ENCODE measurements at places on chromosomes 12 and 14. TPM values are rescaled to one million over a fixed set of nuclear protein-coding genes. Genes with fewer than 3 reads are reported as not detected.

- peak; percentile 19 for DNase-seq
These were observed 184.6 kb downstream of the SLC6A15 start for GRCh38 chr12:84727961-84728360.

- DNase-seq = no peak
These were observed 8.6 kb upstream of the KRT8 start for GRCh38 chr12:52913431-52913821.

DNA sequence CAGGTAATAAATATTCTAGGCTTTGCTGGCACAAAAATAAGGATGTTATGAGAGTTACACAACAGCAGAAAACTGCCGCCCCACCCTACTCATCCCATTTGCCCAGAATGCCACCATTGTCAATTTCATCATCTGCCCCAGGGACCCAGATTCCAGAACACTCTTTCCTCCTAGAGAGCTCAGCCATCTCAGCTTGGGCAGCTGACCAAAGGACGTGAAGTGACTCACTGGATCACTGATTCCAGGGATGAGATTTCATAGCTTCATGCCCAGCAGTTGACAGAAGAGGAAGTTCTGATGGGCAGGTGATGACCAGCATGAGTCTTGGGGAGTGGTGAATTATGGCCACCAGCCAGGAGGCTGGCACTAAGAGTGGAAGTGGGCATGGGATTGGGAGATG, 450.3 kb downstream of the RMST start:
- no peak for DNase-seq

DNA sequence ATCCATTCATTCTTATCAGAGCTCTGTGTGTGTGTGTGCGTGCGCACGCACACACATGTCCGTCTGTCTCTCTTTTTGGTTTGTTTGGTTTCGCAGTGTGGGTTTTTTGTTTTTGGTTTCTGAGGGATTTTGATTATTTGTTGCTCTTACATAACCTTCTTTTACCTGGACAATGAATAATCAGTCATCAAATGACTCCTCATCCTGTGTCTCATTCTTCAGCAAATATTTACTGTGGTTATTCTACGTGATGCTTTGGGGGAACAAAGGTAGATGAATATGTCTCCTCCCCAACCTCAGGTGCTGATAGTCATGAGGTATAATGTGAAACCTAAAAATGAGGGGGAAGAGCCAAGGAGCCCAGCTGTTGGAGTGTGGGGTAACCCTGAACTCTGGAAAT, 92.4 kb downstream of the SAMD4A start:
- DNase-seq = no peak

DNA sequence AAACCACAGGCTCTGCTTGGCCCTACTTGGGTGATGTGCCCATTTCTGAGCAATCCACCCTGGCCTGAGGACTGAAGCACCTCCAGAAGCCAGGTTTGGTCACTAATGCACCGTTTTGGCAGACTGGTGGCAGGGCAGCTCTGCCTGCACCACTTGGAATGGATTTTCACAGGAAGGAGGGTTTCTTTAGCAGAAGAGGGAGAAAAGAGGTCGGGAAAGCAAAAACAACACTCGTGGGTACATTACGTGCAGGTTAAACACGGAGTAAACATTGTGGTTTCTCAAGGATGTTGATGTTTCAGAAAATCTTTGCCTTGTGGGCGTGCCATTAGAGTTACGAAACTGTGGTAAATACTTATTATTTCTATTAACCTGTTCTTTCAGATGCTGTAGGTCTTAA, 70.8 kb downstream of the KCNA5 start:
- DNase-seq = no peak

GRCh38 chr12:3055026-3055703, 22.0 kb upstream of the TSPAN9 start:
- no peak for DNase-seq

DNA sequence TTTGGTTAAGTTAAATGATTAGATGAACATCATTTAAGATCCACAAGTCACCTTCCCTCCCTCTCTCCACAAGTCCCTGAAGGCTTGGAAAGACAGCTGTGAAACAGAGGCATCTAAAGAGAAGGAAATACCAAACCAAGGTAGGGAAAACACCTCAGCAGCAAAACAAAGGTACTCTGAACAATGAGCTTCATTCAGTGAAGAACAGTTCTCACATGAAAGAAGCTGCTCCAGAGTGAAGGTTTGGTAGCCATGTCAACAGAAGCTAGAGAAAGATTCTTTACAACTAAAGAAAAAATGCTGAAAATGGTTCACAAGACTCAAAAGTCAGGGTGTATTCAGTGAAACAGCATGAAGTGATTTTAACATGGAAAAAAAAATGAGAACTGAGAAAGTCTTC, 69.4 kb downstream of the FGD6 start:
- no peak for DNase-seq

DNA sequence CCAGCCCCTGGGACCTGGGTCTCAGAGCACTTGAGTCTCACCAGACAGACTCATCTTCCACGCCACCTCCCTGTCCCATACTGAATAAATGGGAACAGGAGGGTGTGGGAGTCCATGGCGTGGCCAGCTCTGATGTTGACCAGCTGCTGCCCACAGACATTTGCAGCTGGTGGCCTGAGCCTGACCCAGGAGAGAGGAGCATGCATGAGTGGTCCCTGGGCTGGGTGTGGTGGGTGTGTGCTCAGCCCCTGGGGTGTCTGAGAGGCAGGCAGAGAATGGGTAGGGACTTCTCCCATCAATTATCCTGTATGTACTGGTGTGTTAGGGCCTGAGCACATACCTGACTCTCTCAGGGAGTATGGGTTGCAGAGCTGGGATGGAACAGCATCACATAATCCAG, 49.3 kb downstream of the SLC24A4 start:
- no peak for DNase-seq

- DNase-seq = no peak
These were observed 282.7 kb downstream of the CACNA1C start for GRCh38 chr12:2335513-2335912.

DNA sequence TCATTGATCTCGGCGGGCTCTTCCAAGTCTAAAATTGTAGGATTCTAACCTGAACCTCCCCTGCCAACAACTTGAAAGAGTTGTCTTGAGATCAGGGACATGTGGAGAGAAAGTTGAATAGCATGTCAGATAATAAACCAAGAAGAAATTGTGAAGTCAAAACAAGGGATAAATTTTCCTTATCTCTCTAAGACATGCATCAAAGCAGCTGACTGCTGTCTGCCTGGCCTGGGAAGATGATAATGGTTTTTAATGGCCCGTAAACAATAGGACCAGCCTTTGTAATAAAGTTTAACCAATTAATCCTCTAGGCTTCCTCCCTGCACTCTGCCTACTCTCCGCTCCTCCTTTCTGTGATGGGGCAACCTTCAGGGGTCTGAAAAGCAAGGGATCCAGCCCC, 67.9 kb downstream of the DPF3 start:
- no peak for DNase-seq

- no peak for DNase-seq
These were observed 161.0 kb upstream of the E2F7 start for GRCh38 chr12:77226368-77226767.

- DNase-seq = no peak
These were observed 457.4 kb upstream of the ATP2B1 start for GRCh38 chr12:90166012-90166411.

DNA sequence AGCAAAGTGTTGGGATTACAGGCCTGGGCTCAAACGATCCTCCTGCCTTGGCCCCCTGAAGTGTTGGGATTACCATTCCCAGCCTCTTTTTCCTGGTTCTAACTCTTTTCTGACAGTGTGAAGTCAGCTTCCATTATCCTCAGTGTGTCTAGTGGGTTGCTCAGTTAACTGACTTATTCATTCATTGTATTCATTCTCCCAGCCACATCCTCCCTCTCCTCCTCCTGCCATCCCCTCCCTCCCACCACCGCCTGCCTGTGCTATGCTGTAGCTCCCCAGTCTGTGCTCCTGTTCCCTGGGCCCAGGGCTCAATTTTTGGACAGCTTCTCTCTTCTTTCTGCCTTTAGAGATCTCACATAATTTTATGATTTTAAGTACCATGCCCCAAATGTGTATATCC, 19.4 kb downstream of the ATP6V0A2 start:
- no peak for DNase-seq

DNA sequence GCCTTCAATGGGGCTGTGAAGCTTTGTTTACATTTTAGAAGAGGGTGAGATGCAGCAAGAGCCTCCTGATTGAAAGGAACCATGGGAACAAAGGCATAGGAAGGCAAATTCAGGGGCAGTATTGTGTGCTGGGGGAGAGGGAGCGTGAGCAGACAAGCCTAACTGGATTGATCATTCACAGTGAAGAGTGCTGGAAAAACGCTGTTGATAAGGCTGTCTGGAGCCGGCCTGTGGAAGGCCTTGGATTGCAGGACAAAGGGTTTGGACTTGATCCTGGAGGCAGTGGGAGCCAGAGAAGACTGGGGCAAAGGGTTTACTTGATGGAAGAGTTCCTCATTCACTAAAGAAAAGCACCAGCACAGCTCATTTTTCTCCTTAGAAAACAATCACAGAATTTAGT, 160.5 kb downstream of the PAH start:
- no peak for DNase-seq

DNA sequence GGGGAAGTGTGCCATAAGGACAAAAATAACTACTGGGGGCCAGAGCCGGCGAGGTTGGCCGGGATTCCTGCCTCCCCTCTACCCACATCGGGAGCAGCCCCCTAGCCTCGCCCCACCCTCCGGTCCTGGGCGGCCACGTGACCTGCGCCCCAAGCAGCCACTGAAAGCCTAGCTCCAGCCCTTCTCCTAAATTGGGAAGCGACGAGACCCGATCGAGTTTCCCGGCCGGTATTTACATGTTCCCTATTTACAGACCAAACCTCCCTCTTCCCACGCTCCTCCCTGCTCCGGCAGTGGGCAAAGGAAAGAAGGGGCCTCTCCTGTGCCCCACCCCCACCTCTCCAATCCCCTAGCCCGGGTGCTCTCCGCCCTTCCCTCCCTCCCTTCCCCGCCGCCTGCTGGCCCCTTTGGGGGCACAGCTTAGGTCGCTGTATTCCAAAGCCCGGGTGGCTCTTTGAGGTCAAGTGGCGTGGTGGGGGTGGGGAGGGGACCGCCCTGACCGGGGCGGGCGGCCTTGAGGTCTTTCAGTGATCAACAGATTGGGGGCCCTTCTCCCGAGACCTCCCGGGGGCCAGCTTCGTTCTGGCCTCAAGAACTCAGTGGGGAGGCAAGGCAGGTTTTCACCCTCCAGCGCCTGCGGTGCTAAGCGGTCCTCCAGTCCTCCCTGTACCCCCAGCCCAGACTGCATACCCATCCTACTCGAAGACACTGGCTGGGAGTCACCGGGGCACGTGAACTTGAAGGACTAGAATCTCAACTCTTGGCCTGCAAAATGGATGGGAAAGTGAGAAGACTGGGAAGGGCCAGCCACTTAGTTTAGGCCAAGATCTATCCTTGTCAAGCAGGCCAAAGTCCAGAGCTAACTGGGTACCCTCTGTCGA, 6.3 kb upstream of the CTDSP2 start:
- no peak for DNase-seq

GRCh38 chr14:21734457-21735074, 60.9 kb upstream of the OR4E1 start:
- DNase-seq = peak; percentile 2

DNA sequence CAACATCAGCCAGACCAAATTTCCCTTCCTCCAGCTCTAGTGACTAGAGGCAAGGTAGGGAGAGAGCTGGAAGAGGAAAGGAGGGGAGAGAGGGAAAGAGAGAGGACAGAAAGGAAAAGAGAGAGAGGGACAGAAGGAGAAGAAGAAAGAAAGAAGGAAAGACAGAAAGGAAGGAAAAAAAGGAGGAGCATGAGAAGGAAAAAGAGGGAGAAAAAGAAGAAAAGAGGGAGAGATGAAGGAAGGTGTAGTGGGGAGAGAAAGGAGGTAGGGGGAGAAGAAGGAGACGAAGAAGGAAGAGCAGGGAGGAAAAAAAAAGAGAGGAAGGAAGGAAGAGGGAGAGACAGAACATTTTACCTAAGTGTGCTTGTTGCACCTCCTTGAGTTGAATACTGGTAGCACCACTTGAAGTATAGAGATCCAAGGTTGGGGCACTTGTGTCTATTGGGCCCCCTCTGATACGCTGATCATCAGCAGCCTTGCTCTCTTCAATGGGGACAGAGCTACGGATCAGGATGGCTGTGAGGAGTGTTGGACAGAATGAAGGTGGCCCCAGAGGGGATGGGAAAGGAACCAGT, 232.5 kb downstream of the SUDS3 start:
- DNase-seq = no peak

GRCh38 chr12:54159589-54159988, 29.2 kb downstream of the SMUG1 start:
- no peak for DNase-seq

The CLEC4D gene
- not detected for total RNA-seq

The KRT83 gene
- total RNA-seq = not detected

The TMPRSS12 gene
- not detected for total RNA-seq

The MANSC4 gene
- total RNA-seq = not detected

The FOXG1 gene
- total RNA-seq = not detected

The CEP290 gene
- 19.3 TPM for total RNA-seq

The OTOGL gene
- total RNA-seq = 0.14 TPM

All from kidney epithelial cell (primary cell).